AG09319 (cell line): ENCODE measurements at places on chromosomes 11 and 22.
A peak's percentile ranks its signal among the peaks of the same experiment; 100 is the strongest.

DNA sequence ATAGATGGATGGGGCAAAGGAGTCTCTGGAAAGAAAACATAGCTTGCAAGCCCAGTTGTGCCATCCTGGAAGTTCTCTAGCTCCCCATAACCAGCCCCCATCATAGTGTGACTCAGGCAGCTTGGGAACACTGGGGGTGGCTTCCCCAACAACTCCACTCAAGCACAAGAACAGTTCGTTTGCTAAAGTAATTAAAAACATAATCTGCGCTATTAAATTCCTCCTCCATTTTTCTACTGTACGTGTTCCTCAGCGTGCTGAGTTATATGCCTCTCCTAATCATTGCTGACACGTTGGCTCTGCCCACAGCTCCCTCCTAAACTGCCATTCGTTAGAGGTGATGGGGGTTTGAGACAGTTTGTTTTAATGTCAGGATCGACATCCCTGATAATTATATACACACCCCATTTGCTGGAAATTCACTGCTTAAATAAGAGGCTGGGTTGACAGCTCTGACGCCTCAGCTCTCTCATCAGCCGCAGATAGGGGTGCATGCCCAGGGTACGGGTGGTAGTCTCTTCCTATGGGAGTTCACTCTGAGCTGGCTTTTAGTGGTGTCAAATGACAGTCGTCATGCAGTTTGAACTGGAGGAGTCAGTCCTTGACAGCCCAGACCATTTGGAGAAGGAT is 59.5 kb upstream of the SEZ6L start:
- no peak for DNase-seq

- DNase-seq: no peak
Measured at GRCh38 chr22:48752451-48753380, 1075.0 kb downstream of the BRD1 start.

DNA sequence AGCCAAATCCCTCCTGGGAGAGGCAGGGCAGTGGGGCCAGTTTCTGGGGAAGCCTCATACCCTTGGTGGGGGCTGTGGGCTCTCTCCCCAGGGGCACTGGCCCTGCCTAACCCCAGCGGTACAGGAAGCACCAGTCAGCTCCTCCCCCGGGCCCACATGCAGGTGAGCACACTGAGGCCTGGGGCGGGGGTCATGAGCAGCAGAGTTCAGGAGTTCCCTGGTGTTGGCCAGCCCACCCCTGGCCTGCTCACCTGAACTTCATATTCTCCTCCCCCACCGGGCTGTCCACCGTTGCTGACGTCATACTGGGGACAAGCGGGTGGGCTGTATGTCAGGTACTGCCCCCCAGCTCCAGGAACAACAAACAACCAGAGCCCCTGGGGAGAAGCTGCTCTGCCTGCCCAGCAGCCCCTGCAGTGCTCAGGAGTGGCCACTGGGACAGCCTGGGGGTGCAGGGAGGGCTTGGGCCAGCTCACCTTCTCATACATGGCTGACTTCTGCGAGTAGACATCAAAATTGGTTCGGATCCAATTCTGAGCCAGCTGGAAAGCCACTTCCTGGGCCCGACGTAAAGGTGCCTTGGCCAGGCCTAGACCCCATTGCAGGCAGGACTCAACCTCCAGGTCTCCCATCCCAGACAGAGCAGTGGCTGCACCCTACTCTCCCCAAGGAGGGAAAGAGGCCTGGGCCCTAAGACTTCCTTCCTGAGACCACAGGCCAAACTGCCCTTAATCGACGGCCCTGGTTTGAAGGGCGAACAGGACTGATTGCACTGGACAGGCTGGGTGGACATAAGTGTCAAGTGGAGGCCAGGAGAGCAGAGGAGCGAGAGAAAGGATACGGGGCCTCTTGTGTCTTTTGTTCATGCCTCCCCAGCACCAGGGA is 20.8 kb downstream of the TREH start:
- no peak for DNase-seq

DNA sequence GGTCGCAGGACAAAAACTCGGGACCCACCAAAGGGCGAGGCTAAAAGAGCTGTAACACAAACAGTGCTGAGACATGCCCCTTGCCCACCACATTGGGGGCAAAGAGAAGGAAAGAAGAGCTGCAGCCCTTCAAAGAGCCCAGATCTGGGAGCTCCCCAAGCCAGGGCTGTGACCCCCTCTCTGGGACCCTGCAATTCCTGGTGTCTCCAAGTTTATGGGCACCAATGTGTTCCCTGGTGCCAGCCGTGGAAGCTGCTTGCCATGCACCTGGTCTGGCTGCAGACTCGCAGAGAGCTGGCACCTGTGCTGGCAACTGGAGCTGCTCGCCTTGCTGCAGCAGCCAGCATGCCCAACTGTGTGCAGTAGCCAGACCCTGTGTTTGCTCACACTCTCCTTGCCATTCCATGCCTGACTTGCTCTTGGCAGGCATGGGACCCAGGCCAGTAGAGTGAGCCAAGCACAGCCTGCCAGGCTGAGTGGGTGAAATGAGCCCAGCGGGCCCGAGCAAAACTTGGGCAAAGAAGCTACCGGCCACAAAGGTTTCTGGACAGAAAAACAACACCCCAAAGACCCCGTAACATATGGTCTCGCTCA is 16.0 kb downstream of the RRP8 start:
- no peak for DNase-seq

DNA sequence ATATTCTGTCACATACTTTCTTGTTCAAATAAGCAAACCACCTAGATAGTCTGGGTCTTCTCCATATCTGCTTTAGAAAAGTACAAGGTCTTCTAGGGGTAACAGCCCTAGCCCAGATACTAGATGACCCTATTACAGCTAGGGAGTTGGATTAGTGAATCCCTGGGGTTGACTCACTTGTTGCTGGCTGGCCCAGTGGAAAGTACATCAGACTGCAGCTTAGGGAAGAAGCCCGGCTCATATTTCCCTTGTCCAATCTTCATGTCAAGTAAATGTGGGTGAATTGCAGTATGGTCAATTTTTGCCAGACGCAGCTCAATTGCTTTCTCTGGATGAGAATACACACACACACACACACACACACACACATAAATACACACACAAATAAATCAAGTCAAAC is 79.1 kb upstream of the SCUBE2 start:
- peak; percentile 12 for DNase-seq

DNA sequence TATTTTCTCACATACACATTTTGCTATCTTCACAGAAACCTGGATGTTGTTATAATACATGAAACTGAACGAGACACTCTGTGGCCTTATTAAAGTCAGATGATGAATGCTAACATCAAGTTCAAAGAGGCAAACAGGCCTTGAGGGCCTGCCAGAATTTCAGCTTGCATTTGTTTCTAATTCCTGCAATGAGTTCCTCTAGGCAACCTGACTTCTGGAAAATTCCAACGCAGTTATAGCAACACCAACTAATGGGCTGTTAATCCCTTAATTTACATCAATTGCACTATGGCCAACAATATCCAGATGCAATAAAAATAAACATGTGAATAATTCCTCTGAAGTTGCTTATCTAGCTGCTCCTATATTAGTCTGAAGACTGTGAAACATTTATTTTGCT is 19.1 kb downstream of the PAX6 start:
- DNase-seq: no peak

GRCh38 chr11:118148240-118148639 is 4.4 kb downstream of the SCN4B start:
- no peak for DNase-seq

DNA sequence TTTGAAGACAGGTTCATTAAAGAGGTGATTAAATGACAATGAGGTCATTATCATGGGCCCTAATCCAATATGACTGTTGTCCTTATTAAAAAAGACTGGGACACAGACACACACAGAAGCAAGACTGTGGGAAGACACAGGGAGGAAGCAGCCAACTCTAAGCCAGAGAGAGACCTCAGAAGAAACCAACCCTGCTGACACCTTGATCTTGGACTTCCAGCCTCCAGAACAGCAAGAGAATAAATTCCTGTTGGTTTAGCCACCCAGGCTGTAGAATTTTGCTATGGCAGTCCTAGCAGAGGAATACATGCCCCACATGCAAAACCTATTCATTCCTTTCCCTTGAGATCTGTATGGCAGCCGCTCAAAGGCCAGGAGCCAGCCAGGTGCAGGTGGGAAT is 35.6 kb upstream of the CACNG2 start:
- no peak for DNase-seq

GRCh38 chr11:33970984-33971466 is 79.1 kb upstream of the LMO2 start:
- peak; percentile 29 for DNase-seq

GRCh38 chr11:92424281-92424680 is 199.7 kb downstream of the FAT3 start:
- no peak for DNase-seq

- DNase-seq: no peak
Measured at GRCh38 chr22:19291218-19291579, 320 bp downstream of the CLTCL1 start.

- no peak for DNase-seq
Measured at GRCh38 chr11:13923182-13923581, 39.3 kb upstream of the SPON1 start.

- DNase-seq: no peak
Measured at GRCh38 chr11:72441752-72442207, 7.4 kb upstream of the CLPB start.

GRCh38 chr11:94924171-94924572 is 49.2 kb downstream of the CWC15 start:
- no peak for DNase-seq

DNA sequence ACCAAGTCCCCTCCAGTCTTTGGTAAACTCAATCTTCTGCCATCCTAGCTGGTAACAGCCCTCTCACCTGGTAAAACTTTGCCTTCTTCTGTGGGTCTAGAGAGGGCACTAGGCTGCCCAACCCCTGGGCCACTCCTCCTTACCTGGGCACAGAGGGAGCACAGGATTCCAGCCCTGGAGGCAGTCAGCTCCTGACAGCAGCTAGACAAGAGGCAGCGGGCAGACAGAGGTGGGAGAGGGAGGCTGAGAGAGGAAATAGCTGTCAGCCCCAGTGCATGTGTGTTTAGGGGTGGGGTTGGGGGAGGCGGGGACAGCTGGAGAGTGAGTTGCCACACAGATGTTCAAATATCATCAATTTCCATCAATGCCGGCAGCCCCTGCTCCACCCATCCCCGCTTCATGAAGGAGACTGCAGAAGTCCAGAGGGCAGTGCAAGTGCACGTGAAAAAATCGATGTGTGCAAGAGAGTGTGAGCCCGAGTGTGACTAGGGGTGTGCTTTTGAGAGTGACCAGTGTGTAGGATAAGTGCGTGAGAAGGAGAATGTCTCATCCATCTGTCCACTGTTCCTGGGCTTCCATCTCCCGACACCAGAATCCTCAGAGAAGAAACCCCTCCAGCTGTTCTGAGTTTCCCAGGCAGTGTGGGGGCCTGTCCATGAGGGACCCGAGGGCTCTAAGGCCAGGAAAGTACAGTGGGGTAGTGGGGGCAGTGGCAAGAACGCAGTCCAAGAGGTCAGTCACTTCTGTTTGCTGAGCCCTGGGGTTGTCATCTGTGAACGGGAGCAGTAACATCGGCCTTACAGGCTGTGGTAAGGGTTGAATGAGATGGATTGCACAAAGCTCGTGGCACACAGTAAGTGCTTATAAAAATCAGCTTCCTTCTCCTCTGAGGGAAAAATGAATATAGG is at the start of gene PTGDR2:
Gene PTGDR2, minus strand, starts transcription at position 225 of the 908 bp plus-strand sequence. CDS start 2,228 bp downstream, outside the sequence.
- no peak for DNase-seq

GRCh38 chr11:71286701-71287643 is 34.6 kb upstream of the SHANK2 start:
- peak; percentile 97 for DNase-seq

DNA sequence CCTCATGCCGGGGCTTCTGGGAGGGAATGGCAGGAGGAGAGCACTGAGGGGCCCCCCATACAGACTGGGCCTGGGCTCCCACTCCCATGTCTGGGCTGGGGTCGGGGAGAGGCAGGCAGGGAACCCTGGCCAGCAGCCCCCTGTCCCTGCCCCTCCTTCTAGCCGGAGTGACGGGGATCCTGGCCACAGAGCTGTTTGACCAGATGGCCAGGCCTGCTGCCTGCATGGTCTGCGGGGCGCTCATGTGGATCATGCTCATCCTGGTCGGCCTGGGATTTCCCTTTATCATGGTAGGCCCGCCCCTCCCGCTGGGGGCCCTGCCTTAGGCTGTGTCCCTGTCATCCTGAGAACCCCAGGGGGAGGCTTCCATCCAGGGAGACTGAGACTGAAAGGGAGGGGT is 10.0 kb upstream of the MIF start:
- no peak for DNase-seq

DNA sequence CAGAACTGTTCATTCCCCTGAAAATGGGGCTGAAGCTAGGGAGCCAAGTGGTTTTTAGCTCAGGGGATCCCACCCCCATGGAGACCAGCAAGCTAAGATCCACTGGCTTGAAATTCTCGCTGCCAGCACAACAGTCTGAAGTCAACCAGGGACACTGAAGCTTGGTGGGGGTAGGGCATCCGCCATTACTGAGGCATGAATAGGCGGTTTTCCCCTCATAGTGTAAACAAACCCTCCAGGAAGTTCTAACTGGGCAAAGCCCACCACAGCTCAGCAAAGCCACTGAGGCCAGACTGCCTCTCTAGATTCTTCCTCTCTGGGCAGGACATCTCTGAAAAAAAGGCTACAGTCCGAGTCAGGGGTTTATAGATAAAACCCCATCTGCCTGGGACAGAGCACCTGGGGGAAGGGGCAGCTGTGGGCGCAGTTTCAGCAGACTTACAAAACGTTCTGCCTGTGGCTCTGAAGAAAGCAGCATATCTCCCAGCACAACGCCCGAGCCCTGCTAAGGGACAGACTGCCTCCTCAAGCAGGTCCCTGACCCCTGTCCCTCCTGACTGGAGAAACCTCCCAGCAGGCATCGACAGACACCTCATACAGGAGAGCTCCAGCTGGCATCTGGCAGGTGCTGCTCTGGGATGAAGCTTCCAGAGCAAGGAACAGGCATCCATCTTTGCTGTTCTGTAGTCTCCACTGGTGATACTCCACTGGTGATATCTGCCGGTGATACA is 32.7 kb downstream of the GAB4 start:
- no peak for DNase-seq

- no peak for DNase-seq
Measured at GRCh38 chr11:113615773-113616172, 90.3 kb downstream of the TMPRSS5 start.

GRCh38 chr11:3143136-3143880 is 21.8 kb downstream of the OSBPL5 start:
- no peak for DNase-seq

DNA sequence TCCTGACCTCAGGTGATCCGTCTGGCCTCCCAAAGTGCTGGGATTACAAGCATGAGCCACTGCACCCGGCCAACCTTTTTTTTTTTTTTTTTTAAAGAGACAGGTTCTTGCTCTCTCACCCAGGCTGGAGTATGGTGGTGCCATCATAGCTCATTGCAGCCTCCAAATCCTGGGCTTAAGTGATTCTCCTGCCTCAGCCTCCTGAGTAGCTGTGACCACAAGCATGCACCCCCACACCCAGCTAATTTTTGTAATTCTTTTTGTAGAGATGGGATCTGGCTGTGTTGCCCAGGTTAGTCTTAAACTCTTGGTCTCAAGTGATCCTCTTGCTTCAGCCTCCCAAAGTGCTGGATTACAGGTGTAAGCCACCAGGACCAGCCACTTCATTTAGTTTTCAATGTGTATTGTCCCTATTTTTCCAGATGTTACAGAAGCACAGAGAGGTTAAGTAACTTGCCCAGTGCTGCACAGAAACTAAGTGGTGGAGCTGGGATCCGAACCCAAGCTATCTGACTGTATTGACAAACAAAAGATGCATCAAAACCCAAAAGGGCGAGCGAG is 55.6 kb upstream of the GRK3 start:
- DNase-seq: no peak
